ENCODE measurements at places on chromosomes 6 and 20. TPM values are rescaled to one million over a fixed set of nuclear protein-coding genes. Genes with fewer than 3 reads are reported as not detected.

Gene MOCS1
- total RNA-seq, result 56.4 TPM

Gene NSFL1C
- total RNA-seq, result 48.3 TPM

Gene GLP1R
- not detected for total RNA-seq

Gene KCNK15
- total RNA-seq, result 0.27 TPM

Gene SLC35D3
- total RNA-seq, result not detected

Gene ZNF512B
- 5.2 TPM for total RNA-seq

Gene EEF1E1
- total RNA-seq, result 14.9 TPM

DNA sequence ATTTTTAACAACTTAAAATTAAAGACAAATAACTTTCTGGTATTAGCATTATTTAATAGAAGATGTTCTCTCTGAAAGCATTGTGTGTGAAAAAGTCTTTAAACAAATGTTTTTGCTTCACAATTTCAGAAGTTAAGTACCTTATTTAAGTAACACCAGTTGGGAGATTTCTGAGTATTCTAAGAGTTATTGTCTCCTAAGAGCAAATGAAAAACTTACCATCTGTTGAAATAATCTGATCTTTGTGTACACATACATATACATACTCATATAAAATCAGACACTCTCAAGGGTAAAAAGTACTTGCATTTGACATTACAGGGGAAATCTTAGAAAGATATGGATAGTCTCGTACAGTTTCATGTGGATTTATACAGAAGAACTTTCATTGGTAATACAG lies 2.4 kb downstream of the BTBD3 start:
- no peak overlapping the region for H3K27ac ChIP-seq
- H3K27me3 ChIP-seq, result no peaks in the 10 kb centered on the region
- H3K4me3 ChIP-seq, result peak overlapping the region; percentile 35

DNA sequence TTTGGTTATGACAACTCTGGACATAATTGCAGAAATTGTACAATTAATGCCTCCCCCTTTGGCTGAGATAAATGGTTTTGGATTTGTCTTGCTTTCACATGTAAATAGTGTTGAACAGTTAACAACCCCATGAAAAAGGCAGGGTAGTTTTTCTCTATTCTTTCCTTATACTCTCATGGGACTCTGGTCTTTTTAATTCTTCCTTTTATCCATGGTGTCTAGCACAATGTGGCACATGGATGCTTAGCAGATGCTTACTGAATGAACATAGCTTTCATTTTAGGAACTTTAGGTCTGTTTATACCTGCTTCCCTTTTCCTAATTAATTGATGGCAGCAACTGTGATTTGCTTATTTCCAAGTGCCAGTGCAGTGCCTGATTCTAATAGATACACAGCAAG lies 75.6 kb downstream of the NCOA3 start:
- H3K36me3 ChIP-seq, result no peaks in the 10 kb centered on the region
- no peak overlapping the region for H3K4me3 ChIP-seq
- no peaks in the 10 kb centered on the region for H3K27me3 ChIP-seq
- peak overlapping the region; percentile 68 for H3K27ac ChIP-seq
- DNase-seq, result no peak

GRCh38 chr6:98941319-98941718 lies 6.4 kb downstream of the FBXL4 start:
- H3K27ac ChIP-seq, result no peak overlapping the region
- no peaks in the 10 kb centered on the region for H3K36me3 ChIP-seq
- H3K4me3 ChIP-seq, result no peak overlapping the region
- H3K4me1 ChIP-seq, result peaks cover 21% of the 10 kb centered on the region
- no peaks in the 10 kb centered on the region for H3K27me3 ChIP-seq

- no peak overlapping the region for H3K27ac ChIP-seq
- no peak overlapping the region for H3K4me3 ChIP-seq
- peaks cover 84% of the 10 kb centered on the region for H3K27me3 ChIP-seq
- no peaks in the 10 kb centered on the region for H3K36me3 ChIP-seq
- no peaks in the 10 kb centered on the region for H3K4me1 ChIP-seq
Measured at GRCh38 chr20:46273717-46274116, 34.6 kb downstream of the CDH22 start.

DNA sequence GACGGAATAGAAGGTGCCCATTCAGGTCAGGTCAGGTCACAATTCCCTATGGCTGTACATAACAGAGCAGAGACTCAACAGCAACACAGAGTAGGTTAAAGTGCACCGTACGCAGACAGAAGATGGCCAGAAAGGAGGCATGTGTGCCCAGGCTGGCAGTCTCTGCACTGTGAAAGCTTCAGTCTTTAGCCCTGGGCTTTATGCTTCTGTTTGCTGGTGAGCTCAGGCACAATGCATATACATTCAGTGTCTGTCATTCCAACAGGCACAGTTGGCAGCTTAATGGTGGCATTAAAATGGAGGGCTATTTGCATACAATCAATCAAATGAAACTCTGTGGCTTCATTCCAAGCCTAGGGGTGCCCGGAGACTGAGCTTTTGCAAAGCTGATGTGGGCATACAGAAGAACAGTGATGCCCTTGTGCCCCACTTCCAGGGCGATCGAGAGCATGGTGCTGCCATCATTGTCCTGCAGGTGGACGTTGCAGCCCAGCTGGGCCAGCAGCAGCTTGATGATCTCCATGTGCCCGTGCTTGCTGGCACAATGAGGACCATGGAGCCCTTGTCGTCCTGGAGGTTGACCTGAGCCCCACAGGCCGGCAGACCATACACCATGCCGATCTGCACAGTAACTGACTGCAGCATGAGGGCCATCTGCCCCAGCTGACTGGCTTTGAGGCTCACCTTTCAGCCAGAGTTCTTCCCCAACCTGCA lies 22.4 kb downstream of the TRMT6 start:
- no peak overlapping the region for H3K27ac ChIP-seq
- peaks cover 4% of the 10 kb centered on the region for H3K27me3 ChIP-seq
- no peaks in the 10 kb centered on the region for H3K4me1 ChIP-seq
- no peaks in the 10 kb centered on the region for H3K36me3 ChIP-seq
- no peak overlapping the region for H3K4me3 ChIP-seq

GRCh38 chr20:63553933-63554290 lies at the start of gene FNDC11:
Gene FNDC11 (plus strand): TSS chr20:63554159. CDS start chr20:63555664, 1,505 bp downstream.
- peaks cover 37% of the 10 kb centered on the region for H3K27me3 ChIP-seq
- DNase-seq, result peak; percentile 63
- H3K27ac ChIP-seq, result peak within 1 kb of the TSS; percentile 52
- H3K36me3 ChIP-seq, result no peaks in the 10 kb centered on the region

DNA sequence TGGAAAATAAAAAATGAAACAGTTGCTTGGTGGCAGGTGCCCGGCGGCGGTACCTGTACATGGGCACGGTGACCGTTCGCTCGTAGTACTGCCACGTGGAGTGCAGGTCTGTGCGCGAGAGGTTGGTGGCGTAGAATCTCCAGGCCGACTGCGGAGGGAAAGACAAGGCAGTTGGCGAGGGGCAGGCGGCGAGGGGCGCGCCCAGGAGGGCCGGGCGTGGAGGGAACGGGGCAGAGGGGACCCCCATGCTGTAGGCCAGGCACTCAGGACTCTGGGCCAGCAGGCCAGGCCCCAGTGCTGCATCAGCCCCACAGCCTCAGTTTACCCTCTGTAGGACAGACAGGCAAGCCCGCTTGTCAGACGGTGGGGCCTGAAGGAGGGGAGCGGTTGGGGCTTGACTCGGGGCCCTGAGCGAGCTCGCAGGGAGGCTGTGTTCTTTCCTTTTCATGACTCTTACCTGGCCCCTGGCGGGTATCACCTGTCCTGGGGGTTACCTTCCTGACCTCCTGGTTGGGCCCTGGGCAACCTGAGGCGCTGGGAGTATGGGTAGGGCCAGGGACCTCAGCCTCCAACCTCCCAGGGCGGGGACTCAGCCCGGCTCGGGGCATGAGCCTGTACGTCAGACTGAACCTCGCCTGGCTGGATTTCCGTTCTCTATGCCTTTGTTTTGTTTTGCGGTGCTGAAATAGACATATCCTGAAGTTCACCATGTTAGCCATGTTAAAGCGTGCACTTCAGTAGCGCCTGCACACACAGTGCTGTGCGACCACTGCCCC lies 38.5 kb downstream of the KCNQ2 start:
- no peaks in the 10 kb centered on the region for H3K36me3 ChIP-seq
- peaks cover 12% of the 10 kb centered on the region for H3K27me3 ChIP-seq
- no peak for DNase-seq
- no peaks in the 10 kb centered on the region for H3K4me1 ChIP-seq
- no peak overlapping the region for H3K27ac ChIP-seq

- no peaks in the 10 kb centered on the region for H3K27me3 ChIP-seq
- H3K4me1 ChIP-seq, result no peaks in the 10 kb centered on the region
- no peak overlapping the region for H3K4me3 ChIP-seq
- H3K27ac ChIP-seq, result no peak overlapping the region
Measured at GRCh38 chr6:16481697-16482399, 243.5 kb downstream of the GMPR start.

GRCh38 chr6:57021086-57021720 lies 25.3 kb upstream of the KIAA1586 start:
- DNase-seq, result no peak
- no peaks in the 10 kb centered on the region for H3K27me3 ChIP-seq
- no peak overlapping the region for H3K27ac ChIP-seq
- H3K4me3 ChIP-seq, result no peak overlapping the region
- H3K4me1 ChIP-seq, result no peaks in the 10 kb centered on the region

DNA sequence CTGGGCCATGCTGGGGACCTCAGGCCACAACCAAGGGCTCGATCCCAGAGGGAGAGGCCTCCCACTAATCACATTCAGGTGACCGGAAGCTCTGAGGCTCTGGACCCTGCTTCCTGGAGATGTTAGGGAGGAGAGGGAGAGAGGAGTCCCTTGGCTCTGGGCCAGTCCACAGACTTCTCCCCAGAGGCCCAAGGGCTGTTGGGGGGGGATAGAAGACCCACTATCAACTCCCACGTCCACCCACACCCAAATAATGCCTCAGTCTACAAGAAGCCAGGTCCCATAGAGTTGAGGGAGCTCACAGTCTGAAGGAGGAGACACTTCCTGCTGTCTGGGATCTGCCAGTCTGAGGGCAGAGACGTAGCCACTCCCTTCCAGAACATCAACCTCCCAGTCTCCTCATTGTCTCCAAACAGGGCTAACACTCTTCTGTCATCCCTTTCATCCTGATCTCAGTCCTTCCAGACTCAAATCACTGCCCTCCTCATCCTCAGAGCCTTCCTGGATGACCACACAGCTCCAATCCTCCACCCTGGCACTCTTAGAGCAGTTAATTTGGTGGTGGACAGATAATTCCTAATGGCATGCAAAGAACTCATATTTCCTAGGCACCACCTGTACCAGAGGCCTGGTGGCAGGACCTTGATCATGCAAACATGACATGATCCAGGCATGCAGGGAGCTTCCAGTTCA lies 69.9 kb downstream of the MRPL14 start:
- H3K27me3 ChIP-seq, result no peaks in the 10 kb centered on the region
- DNase-seq, result no peak
- H3K27ac ChIP-seq, result peak overlapping the region; percentile 31
- H3K4me1 ChIP-seq, result peaks cover 22% of the 10 kb centered on the region
- H3K4me3 ChIP-seq, result no peak overlapping the region
- H3K36me3 ChIP-seq, result no peaks in the 10 kb centered on the region

DNA sequence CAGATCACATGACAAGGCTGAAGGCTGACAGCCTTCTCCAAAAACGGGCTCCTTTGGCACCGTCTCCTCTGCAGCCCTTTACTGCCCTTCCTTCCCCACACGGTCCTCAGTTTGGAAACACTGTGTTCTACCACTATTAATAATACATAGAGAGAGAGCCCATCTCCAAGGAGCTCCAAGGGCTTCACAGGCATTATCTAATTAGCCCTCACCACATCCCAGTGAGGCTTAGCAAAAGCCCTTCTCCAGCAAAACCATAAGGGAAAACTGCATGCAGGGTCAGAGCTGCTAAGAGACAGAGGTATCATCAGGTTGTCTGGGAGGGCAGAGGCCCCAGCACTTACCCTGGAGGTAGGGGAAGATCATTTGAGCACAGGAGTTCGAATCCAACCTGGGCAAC lies 169.3 kb upstream of the JARID2 start:
- H3K4me1 ChIP-seq, result no peaks in the 10 kb centered on the region

DNA sequence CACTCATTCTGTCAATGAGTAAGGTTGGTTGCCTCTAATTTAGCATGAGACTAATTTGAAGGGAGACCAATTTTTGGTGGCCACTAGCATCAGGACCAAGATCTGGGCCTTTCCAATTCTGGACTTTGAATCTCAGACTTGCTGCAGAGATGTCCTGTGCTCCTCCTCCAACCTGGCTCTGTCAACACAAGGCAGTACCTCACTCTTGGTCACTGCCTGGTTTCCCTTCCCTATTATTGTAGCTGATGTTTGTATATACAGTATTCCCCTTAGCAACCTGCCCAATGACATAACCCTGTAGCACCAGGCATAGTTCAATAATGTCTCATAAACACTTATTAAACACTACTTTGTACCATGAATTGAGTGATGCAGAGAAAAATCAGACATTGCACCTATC lies 50.4 kb downstream of the UNC5CL start:
- no peaks in the 10 kb centered on the region for H3K36me3 ChIP-seq
- no peak overlapping the region for H3K4me3 ChIP-seq
- no peak for DNase-seq

- H3K36me3 ChIP-seq, result no peaks in the 10 kb centered on the region
Measured at GRCh38 chr6:128963561-128963960, 80.6 kb downstream of the LAMA2 start.

GRCh38 chr6:36906539-36907325 lies 21.0 kb downstream of the C6orf89 start:
- peaks cover 32% of the 10 kb centered on the region for H3K36me3 ChIP-seq
- peak overlapping the region; percentile 1 for H3K27ac ChIP-seq
- peaks cover 8% of the 10 kb centered on the region for H3K4me1 ChIP-seq
- H3K4me3 ChIP-seq, result no peak overlapping the region
- no peaks in the 10 kb centered on the region for H3K27me3 ChIP-seq

- no peaks in the 10 kb centered on the region for H3K36me3 ChIP-seq
- no peak for DNase-seq
- no peak overlapping the region for H3K4me3 ChIP-seq
Measured at GRCh38 chr6:160756871-160757270, 54.8 kb downstream of the PLG start.

DNA sequence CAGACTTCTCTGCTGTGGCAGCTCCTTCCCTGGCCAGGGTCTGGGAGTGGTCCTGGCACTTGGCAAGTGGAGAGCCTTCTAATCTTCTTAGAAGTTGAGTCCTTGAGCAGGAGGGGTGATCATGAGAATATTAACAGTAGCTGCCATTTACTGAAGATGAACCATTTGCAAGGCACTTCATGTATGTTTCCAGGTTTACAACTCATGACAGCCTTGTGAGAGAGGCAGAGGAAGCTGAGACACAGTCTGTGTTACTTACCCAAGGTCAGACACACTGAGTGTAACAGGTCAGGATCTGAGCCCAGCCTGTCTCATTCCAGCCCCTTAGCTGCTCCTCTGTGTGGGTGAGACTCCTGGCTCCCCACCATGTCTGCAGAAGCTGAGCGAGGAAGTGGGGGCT lies 45.5 kb upstream of the SRF start:
- no peaks in the 10 kb centered on the region for H3K36me3 ChIP-seq
- no peak overlapping the region for H3K27ac ChIP-seq
- H3K27me3 ChIP-seq, result no peaks in the 10 kb centered on the region
- no peak overlapping the region for H3K4me3 ChIP-seq
- DNase-seq, result no peak
